ENCODE measurements at places on chromosomes 13 and 19. TPM values are rescaled to one million over a fixed set of nuclear protein-coding genes. Genes with fewer than 3 reads are reported as not detected.

Gene CD22
- 0.28 TPM for total RNA-seq

Gene CPB2
- total RNA-seq = not detected

Gene SIAH3
- total RNA-seq = 3.9 TPM

Gene THSD8
- not detected for total RNA-seq

Gene KLK3
- not detected for total RNA-seq

Gene RDH8
- total RNA-seq = not detected

Gene TNFRSF19
- 141 TPM for total RNA-seq

Gene AMER2
- 0.09 TPM for total RNA-seq

Gene BICRA
- 7.8 TPM for total RNA-seq

Gene PTPRS
- 247 TPM for total RNA-seq

Gene STOML3
- not detected for total RNA-seq

Gene ZNF709
- total RNA-seq = 3.6 TPM
